ENCODE measurements at places on chromosomes 7 and 10.

- peak; percentile 49 for DNase-seq
Observed at GRCh38 chr10:97714401-97715258, 1.1 kb downstream of the MARVELD1 start.

DNA sequence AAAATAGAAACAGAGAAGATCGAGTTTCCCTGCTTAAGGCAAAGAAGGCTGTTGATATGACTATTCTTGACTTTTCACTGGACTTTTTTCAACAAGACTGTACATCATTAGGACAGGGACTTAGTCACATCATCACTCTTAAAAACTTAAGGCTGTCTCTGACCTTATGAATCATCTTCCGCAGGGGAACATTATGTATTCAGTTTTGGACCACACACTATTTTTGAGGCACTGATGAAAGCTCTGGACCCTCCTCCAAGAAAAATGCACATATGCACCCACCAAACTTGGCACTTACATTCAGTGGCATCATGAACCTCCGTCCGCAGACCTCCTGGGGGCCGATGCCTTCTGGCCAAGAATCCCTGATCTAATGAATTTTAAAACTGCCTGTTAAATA is 96.4 kb downstream of the CALD1 start:
- no peak for DNase-seq

DNA sequence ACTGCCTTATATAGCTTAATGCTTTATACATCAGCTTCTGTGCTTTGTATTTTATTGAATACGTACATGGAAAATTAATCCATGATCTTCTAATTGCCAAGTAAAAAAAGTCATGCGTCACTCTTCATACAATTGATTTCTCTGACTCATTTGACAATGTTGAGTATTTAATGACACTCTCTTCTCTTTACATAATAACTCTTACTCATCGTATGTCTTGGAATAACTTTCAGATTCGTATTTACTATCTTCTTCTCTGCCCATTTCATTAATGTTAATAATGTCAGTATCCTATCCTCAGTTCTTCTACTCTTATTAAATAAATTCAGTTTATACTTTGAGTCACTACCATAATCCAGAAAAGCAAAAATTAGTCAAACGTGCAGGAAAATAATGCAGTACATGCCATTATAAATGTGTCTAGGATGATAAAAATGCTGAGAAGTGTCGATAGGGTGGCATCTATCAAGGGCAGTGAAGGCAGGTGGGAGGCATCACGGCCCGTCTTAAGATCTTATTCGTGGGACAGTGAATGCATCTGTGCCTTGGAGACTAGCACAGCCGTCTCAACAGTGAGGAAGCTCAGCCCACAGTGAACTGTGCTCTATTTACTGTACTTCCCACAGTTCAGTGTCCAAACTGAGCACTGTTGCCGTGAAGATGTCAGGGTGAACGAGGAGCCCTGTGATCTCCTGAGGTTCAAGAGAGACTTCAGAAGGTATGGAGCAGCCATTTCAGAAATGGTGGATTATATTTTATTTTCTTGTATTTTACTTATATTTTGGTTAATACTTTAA is 39.8 kb upstream of the AKR1E2 start:
- DNase-seq = no peak

DNA sequence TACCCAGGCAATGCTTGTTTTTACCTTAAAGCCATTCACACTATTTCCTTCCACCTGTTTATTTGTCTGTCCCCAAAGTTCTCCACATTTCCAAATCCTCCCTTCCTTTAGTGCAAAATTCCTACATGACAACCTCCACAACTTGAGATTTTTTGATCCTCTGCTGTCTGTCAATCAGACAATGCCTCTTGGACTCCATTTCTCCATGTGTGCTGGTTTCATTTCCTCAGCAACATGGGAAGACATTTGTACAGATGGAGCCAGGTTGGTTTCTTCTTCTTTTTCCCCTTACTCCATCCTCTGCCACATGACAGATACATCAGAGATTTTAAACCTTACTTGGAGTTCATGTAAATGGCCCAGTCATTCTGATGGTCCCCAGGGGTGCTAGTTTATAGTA is 19.1 kb upstream of the GIMAP2 start:
- no peak for DNase-seq

DNA sequence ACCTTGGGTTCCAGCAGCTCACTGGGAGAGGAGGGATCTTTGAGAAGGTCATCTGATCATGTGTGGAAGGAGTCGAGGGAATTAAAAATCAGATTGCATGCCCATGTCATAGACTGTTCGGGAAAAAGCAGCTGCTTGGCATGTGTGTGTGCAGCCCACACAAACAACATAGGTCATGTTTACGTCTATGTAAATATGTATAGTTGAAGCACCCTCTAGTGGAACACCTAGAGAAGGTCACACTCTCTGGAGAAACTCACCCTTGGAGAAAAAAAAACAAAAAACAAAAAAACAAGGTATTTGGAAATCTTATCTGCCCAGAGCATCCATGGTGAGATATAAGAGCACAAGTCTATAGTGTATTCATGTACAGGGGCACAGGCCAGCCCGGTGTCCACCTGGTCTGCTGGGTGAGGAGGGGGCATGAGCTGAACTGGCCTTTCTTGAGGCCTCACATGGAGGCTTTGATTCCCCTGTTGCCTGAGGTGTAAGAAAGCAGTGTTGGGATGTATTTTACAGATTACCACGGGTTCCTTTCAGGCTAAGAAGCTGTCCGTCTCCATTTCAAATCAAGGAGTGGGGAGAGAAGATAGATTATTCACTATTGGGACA is 98.0 kb downstream of the NPY start:
- DNase-seq = no peak

GRCh38 chr7:41058986-41059741 is 643.7 kb downstream of the INHBA start:
- DNase-seq = no peak

GRCh38 chr10:8369666-8370065 is 315.2 kb downstream of the GATA3 start:
- DNase-seq = no peak

GRCh38 chr10:4383651-4384098 is 442.3 kb upstream of the AKR1E2 start:
- DNase-seq = no peak

DNA sequence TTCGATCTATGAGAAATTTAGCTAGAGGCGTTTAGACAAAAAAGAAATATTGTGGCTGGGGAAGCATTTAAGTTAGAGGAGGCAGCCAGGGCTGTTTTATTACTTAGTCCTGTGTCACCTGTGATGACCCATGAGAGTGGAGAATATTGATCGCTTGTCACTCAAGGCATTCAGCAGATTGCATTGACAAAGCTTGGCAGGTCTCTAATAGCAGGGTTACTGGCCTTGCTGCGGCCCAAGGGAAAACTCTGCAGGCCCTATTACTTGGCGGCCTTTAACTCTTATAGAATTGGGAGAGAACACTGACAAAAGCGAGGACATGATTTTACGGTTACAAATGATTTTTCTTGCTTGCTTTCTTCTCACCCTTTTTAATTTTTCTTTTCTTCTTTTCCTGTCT is 473.5 kb downstream of the AUTS2 start:
- DNase-seq = no peak

DNA sequence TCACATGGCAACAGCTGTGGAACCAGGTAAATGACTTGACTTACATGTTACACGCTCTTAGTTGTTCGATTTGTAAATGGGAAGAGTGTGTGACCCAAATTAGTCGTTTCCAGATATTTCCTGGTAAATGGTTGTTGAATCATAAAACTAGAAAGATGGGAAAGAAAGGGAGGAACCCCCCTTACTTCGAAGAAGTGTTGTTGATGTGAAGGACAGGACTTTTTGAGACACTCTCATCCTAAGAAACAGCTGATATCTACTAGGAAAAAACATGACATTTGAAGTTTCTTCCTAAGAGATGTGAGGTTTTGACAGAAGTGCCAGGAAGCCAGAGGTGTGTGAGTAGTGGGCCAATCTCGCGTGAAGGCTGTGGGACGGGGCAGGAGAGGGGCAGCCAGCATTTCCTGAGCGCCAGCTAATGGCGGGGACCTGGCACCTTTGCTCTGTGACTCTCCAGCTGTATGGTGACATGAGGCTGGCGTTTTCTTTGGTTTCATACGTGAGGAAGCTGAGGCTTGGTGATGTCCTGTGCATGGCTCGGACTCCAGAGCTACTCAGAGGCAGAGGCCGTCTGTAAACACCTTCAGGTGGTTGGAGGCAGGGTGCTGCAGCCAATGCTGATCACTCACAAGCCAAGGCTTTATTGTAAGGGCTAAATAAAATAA is 53.7 kb downstream of the IKZF1 start:
- no peak for DNase-seq

DNA sequence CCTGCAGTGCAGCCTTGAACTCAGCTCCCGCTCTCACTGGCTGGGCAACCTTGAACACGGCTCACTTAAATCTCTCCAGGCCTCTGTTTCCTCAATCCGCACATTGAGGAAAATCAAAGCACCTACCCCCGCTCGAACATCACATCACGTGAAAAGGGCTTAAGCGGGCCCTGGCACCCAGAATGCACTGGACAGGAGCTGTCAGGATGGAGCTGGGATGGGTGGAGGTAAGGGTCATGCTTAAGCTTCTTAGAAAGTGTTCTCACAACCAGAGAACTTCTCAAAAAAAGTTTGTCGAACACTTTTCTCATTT is 55.7 kb upstream of the MGMT start:
- DNase-seq = no peak

GRCh38 chr10:90695915-90696676 is 161.7 kb downstream of the HTR7 start:
- no peak for DNase-seq

DNA sequence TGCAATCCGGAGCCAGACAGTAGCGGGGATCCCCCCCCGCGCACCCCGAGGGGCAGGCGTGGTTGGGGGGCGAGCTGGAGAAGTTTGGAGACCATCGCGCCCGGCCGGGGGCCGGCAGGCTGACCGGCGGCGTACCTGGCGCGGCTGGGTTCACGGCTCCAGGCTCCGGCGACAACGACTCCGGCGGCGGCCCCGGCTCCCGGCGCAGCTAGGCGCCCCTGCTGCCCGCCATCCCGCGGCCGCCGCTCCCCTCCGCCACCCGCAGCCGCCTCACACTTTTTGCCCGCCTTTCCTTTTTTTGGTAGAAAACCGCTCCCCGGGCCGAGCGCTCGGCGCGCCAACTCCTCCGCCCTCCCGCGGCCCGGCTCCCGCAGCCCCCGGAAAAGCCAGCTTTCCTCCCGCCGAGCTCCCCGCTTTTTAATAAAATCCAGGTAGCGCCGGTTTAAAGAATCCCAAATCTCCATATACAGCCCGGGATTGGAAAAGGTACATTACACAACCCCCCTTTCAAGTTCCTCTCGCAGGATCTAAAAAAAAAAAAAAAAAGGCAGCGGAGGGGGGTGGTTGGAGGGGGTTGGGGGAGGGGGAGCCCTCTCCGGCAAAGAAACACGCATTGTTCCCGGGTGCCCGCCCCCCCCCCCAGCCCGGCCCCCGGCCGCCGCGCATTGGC is at the start of gene TNRC18:
Gene TNRC18, minus strand, starts transcription at position 529 of the 670 bp plus-strand sequence. CDS start 2,588 bp downstream, outside the sequence.
- DNase-seq = peak; percentile 25

- DNase-seq = no peak
Observed at GRCh38 chr7:40843338-40843985, 708.7 kb downstream of the SUGCT start.

DNA sequence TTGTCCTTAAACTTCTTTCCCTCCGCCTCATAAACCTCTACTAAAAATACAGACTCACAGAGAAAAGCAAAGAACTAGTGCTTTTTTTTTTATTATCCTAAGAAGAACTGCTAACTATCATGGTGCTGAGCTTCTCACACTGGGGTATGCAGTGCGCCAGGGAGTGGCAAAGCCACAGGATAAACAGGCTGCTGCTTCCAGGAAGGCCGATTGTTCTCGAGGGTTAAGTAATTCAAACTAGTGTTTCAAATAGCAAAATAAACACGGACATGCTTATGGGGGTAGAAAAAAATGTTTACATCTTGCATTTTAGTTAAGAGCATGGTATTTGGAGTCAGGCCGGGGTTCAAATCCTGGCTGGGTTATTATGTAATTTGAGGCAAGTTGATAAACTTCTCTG is 157.0 kb downstream of the TAX1BP1 start:
- no peak for DNase-seq

GRCh38 chr7:81725003-81725811 is 44.6 kb downstream of the HGF start:
- no peak for DNase-seq

- no peak for DNase-seq
Observed at GRCh38 chr7:13290975-13291374, 603.5 kb downstream of the ARL4A start.

DNA sequence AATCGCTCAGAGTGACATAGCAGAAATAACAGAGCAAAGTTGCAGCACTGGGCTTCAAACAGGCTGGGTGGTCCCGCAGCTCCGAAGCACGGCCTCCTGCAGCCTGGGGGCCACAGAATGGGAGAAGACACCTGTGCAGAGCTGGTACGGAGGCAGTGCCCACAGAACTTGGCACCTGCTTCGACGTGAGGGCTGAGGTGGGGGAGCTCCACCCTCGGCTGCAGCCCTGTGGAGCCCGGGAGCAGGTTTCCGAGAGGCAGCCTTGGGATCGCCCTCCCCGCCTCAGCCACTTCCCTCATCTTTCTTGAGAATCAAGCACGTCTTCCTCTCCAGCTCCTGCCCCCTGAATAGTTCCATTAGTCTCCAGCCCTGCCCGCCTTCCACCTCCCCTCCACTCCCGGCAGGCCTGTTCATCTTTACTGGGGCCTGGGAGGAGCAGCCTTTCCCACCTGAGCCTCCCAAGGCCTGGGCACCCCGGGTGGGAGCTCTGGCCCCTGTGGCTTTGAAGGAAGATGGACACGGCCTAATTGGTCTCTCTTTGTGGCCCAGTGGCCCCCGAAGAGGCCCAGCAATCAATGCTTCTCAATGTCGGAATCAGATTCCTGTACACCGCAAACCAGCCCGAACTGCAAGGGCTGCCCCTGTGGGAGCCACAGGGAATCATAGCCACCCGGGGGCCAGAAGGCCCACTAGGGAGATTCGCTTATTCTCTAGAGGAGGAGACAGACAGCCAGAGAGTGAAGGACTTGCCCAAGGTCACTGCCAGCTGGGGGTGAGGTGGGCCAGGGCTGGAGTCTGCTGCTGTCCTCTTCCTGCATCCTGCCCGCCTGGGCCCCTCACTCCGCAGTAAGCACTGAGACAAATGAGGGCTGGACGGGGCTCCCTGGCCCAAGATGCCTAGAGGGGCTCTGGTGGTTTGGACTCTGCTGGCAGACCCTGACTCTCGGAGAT is 17.0 kb upstream of the PCBD1 start:
- DNase-seq = no peak

DNA sequence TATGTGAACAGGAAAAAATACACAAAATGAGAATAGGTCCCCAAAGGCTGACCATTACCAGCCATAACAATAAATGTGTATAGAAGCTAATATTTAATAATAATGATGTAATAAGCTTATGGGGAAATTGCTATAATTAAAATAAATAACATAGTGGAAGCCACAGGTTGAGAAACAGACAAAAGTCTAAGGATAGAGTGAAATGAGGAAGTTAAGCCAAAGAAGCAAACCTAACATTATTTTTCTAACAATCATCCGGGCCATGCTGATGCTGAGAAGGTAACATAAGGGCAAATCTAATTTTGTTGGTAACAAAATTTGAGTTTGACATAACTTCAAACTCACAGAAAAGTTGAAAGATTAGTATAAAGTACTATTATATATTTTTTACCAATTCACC is 115.9 kb downstream of the MICU1 start:
- DNase-seq = no peak

GRCh38 chr7:108270385-108271015 is 140.3 kb upstream of the LAMB4 start:
- DNase-seq = no peak

- DNase-seq = no peak
Observed at GRCh38 chr7:50409856-50410745, 40.0 kb downstream of the FIGNL1 start.
